Fibroblast of lung (primary cell): ENCODE measurements at places on chromosomes 7 and 10. TPM values are rescaled to one million over a fixed set of nuclear protein-coding genes. Genes with fewer than 3 reads are reported as not detected.

DNA sequence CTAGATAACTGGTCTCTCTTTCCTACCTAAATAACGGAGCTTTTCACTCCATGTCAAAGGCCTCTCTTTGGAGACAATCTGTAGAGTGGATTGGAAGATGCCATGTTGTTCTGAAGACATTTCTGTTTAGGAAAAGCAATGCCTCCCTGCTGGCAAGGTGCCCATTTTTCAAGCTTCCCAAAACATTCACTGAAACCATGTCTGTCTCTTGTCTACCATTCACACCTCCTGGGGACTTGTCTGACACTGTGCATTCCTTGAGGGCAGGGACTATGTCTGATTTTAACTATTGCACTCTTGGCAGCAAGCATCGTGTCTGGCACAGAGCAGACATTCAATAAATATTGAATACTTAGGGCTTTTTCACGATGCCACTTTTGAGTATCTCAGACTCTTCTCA lies 528.9 kb upstream of the NRP1 start:
- DNase-seq, result no peak

DNA sequence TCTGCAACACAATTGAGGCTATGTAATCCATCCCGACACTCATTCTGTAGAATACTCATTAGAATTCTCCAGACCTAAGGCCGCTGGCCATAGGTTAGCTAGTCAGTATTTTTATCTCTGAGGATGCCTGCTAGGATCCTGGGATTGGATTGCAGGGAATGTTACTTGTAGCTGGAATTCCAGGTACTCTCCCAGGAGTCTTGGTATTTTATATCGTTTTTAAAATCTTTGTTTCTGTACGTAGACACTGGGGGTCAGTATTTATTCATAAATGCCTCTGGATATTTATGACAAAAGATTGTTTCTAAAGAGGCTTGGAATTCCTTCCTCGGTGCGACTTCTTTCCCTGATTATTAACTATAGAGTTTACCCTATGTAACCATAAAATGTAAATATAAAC lies 40.1 kb downstream of the BPGM start:
- peak; percentile 39 for DNase-seq

The OR2A12 gene
- not detected in 2 replicates for total RNA-seq

The ARHGEF35 gene
- total RNA-seq, result 0.51 and 5.4 TPM in 2 replicates

DNA sequence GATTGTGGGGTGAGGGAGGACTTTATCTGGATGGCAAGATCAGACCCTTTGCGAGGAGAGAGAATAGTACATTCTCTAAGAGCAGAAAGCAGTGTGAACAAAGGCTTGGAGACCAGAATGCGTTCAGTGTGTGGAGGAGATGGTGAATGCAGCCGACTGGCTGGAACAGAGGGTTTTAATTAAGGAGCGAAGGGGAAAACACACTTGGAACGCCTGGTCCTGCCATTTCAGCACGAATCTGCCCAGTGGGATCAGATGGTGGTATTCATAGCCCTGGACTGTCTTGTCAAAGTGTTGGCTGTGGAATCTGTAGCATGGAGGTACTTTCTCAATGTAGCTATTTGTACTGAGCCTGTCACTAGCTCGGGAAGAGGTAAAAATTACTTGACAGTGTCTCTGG lies 260.9 kb downstream of the SLC25A13 start:
- DNase-seq, result no peak

The NRCAM gene
- 2.1 and 3.1 TPM in 2 replicates for total RNA-seq

DNA sequence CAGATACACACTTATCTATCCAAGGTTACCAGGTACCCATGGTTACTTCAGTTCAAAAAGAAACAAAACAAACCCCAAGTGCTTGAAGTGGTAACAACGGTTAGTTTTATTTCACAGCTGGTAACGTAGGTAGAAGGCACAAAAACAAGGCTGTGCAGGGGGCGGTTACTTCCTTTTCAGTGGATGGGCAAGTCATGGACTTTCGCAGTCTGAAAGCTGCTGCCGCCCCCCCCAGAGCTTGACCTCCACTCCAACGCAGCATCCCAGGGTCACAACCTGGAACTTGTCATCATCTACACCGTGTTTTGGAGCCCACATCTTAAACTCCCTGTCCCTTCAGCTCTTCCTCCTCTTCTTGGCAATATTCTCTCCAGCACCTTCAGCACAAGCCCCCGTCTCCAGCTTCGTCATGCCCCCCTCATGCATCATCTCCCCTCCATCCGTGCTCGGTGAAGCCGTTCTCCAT lies 181.2 kb upstream of the ITGB1 start:
- no peak for DNase-seq

- peak; percentile 96 for DNase-seq
Measured at GRCh38 chr10:329361-330099, 194.3 kb downstream of the ZMYND11 start.

The NUTM2B gene
- 0.33 and 0.51 TPM in 2 replicates for total RNA-seq

- DNase-seq, result no peak
Measured at GRCh38 chr7:76089865-76090475, 42.1 kb downstream of the MDH2 start.

GRCh38 chr10:21689881-21690280 lies 155.8 kb downstream of the MLLT10 start:
- no peak for DNase-seq

DNA sequence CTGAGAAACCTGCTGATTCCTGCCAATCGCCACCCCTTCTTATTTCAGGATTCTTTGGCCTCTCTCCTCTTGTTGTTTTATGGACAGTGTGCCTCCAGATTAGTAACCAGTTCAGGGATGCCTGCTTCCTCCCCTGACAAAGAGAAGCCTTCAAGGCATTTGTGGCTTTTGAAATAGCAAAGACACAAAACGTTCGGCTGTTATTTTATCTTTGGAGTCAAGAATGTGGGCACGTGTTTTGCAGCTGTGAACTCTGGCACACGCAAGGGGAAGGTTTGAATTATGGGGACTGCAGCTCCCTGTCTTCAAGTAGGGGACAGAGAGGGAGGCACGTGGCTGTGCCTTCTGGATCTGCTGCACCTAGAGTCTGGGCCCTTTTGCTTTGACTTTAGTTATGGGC lies 157.9 kb upstream of the GRB10 start:
- peak; percentile 61 for DNase-seq

The AOAH gene
- not detected in 2 replicates for total RNA-seq

DNA sequence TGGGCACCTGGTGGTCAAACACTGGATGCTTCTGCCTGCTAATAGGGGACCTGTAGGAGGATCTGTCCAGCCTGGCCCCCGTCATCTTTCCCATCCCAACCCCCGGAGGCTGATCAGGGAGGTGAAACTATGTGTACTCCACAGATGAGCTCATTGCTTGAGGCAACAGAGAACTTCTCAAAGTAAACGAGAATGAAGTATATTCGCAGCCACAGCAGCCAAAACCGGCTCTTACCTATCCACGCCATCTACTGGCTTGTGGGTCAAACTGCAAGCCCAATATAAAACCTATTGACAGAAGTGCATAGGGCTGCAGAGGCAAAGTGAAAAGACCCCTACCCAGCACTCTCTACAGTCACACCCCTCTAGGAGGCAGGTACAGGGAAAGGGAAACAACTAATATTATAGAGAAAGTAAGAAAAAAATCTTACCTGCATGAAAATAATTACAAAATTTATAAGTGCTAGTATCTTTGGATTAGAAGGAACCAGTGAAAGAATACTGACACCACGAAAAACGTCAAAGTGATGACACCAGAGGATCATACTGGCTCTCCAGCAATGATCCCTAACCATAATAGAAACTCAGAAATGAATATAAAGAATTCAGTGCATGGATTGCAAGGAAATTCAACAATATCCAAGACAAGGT lies 973.5 kb downstream of the ANKRD7 start:
- peak; percentile 70 for DNase-seq

GRCh38 chr7:148546857-148547256 lies 43.7 kb upstream of the C7orf33 start:
- DNase-seq, result no peak

- DNase-seq, result no peak
Measured at GRCh38 chr7:972676-973309, 2.6 kb downstream of the COX19 start.

DNA sequence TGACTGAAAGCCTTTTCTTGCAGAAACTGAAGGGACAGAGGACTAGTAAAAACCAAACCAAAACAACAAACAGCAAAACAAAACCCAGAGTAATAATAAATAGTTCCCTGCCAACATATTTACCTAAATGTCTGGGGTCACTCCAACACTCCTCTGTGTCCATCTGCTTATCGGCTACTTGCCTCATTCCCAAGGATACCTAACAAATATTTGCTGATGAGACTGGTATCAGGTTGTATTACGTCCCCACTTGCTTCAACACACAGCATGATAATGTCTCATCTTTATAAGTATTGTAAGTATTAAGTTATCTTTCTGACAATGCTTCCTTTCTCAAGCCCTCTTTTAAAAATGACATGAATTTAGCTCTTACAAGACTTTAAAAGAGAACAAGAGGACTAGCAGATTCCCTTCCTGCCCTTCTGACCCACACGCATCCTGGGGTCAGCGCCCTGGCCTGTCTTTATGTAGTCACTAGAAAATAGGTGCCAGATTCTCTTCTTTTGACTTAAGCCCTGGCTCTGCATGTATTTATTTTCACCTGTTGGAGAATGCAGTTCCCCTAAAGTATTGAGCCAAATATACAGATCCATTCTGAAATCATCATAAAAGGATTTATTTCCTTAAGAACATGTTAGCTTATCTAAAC lies 110.2 kb downstream of the SEM1 start:
- no peak for DNase-seq

DNA sequence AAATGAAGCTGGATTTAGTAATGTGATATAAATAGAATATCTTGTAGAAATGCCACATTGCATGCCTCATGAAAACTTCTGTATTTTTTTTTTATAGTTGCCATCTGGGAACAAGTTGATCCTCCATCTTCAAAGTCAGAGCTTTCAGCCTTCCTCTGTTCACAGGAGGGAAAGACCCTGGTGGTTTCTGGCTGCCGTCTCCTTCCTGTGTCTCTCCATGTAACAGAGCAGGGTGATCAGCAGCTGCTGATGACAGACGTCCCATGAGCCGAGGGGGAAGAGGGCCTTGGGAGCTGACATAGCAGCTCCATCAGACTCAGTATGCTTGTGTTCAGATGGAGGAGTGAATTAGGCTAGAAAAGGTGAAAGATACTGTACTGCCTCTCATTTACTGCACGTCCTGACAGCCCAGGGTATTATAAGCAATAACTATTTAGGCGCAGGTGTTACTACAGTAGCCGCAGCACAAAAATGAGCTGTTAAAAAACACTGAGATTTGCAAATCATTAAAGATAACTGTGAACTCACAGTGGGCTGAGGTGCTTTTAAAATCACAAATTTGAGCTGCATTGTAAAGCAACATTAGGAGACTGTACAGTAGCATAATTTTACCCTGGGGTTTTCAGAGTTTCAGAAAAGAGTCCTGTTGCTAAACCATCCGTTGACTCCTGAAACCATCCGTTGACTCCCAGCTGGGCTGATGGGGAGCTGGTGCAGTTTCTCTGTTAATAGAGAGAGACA lies 103.3 kb downstream of the CFAP58 start:
- DNase-seq, result no peak

DNA sequence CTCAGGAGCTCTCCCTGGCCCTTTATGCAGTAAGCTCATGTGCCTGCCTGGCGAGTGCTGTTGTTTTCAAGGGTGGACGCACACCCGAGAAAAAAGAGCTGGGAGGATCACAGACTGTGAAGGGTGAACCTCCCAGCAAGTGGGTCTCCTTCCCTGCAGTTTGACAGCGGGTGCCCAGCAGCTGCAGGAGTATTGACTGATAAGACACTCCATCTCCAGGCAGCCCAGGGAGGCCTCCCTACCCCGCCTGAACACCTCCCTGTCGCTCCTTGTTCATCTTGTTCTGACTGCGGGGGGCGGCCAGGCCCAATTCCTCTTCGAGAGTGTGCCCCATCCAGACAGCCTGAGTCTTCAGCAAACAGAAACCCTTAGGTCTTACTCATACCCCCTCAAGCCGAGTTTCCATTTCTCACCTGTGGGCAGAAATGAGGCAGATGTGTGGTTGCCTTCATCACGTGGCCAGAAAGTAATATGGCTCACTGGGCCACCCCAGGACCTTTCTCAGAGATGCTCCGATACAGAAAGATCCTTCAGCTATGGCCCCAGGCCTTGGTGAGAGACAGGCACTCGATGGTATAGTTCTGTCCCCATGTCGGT lies 17.2 kb downstream of the MDH2 start:
- DNase-seq, result no peak

The BMS1 gene
- total RNA-seq, result 13.9 TPM in 2 replicates

- DNase-seq, result peak; percentile 5
Measured at GRCh38 chr7:124085179-124085578, 52.3 kb upstream of the TMEM229A start.

DNA sequence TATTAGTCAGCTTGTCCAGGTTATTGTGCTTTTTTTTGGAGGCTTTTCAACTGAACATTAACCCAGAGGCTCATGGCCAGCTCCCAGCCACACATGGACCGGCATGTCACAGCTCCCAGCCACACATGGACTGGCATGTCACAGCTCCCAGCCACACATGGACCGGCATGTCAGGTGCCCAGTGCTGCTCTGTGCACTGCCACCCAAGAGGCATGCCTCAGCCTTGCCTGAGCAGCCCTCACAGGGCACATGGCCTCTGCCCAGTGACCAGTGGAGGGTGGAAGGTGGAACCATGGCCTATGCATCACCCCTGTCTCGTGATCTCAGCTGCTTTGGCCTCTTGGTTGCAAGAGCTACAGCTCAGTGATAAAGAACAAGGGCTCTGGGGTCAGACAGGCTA lies 119.8 kb downstream of the OAT start:
- no peak for DNase-seq

- no peak for DNase-seq
Measured at GRCh38 chr10:78778444-78779338, 290.1 kb upstream of the ZMIZ1 start.
